ENCODE measurements at places on chromosomes 16 and 17.

DNA sequence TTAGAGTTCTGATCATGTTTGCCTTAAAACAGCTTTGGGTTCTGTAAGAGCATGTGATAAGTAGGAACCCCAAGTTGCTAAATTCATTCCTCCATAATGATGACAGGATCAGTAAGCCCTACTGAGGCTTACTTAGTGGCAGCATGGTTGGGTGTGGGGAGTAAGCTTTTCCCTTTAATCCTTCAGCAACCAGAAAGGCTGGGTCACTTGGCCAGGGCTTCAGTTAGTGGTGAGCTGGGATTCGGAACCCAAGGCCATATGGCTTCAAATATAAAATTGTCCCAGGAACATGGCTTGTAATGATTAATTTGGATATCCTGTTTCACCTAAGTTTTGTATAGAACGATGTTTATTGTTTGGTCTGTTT, 850 bp downstream of the GINS3 start:
- DNase-seq = no peak

DNA sequence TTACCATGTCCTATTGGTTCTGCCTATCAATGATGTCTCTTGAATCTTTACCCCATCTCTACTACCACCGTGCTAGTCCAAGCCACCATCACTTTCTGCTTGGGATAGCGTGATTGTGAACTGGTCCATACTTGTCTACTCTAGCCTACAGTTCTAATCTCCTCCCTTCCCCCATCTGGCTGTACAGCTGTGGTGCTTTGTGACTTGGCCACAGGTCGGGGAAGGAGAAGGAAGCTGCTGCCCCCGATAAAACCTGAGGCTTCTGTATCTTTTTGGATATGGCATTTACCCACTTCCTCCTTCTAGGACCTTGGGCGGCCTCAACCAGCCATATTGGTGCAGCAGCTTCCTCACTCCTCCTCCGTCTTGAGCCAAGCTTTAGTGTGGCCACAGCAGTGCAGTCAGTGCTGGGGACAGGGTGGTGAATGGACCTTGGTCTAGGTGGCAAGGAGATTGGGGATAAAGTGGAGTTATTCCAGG, 314 bp upstream of the ITGA2B start:
- DNase-seq = no peak

DNA sequence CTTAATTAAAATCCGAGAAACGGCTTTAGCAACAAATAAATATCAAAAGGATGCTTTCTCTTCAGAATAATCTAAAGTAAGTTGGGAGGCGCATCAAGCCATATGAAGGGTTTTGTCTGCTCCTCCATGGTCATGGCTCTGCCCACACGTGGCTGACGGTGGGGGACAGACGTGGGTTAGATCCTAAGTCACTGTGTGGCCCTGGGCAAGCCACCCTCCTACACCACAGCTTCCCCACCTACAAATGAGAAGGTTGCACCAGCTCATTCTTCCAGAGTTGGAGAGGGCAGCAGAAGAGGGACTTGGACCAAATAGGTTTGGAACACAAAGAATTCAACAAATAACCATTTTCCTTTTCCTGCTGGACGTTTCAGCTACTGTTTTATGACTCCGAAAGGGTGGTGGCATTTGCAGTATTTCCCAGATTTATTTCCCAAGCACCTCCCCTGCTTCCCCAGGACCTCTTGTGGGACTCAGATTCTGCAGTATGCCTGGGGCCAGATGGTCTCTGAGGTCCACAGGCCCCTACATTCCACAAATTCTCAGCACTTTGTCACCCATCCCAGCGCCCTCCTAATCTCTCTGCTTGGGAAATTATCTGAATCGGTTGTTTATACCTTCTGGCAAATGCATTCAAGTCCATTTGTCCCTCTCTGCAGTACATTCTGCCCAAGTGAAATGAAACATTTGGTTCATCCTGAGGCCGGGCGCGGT, 17.8 kb downstream of the LRRC75A start:
- DNase-seq = no peak

DNA sequence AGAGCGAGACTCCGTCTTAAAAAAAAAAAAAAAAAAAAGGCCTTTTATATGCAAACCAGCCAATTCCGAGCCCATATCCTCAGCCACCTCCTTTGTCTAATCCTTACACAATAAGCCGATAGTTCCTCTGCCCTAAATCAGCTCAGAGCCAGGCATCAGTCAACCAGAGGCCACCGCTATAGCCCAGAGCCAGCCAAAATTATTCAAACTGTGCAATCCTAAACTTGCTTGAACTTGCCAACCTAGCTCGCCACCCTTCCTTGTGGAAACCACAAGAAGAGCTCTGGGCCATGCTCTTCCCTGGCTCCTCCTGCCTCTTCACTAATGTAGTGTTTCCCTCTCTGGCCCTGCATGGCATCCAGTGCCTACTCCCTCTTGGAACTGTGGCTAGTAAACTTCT, 17.7 kb downstream of the ITGAL start:
- no peak for DNase-seq

GRCh38 chr16:78869492-78869891, 731.0 kb downstream of the MAF start:
- no peak for DNase-seq

GRCh38 chr17:68697850-68698361, 96.7 kb upstream of the FAM20A start:
- DNase-seq = no peak

GRCh38 chr17:81090361-81091136, 55.6 kb downstream of the BAIAP2 start:
- no peak for DNase-seq

DNA sequence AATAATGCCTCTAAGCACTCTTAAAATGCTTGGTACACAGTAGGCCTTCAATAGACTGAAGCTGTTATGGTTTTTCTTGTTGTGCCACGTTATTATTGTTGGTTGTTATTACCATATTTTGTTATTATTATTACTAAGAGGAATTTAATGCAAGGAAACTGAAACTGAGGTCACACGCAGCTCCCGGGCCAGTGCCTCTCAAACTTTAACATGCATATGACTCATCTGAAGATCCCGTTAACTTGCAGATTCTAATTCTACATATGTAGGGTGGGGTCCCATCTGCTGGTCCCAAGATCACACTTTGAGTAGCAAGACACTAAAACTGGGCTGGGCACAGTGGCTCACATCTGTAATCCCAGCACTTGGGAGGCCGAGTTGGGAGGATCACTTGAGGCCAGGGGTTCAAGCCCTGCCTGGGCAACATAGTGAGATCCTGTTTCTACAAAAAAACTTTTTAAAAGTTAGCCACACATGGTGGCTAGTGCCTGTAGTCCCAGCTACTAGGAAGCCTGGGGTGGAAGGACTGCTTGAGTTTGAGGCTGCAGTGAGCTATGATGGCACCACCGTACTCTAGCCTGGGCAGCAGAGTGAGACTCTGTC, 888 bp downstream of the ACSM5 start:
- DNase-seq = no peak

GRCh38 chr16:52437277-52437670, 109.7 kb downstream of the TOX3 start:
- DNase-seq = no peak

Measured in C1 segment of cervical spinal cord (tissue), 14 donors.